Activated T-helper 1 cell treated with anti-CD3 and anti-CD28 coated beads, Interleukin-12 subunit alpha, Interleukin-12 subunit beta, Interleukin-2, Interleukin-4 antibody, amounts not matched to agents 30 ng/mL and 10 ng/mL and 1 ng/mL, durations not matched to agents 14 hours and 24 hours and 36 hours (primary cell): ENCODE measurements at places on chromosomes 11 and 22. TPM values are rescaled to one million over a fixed set of nuclear protein-coding genes. Genes with fewer than 3 reads are reported as not detected.
A peak's percentile ranks its signal among the peaks of the same experiment; 100 is the strongest.

Gene ZNF143
- total RNA-seq: 30.3 and 30.7 TPM in 2 replicates

DNA sequence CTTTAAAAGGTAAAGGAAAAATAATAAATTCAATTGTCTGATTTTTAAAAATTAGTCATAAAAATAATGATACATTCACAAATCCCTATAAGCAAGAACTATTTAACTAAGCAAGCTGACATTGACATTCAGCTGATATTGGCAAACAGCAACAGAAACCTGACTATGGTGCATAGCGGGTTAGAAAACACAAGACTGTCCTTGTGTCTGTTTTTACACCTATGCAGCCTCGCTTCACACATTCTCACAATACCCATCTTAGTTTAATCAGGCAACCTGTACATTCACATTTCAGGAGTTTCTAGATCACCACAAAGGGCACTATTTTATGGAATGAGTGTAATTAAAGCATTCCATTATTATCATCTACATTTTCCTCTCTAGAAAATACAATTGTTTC, 737.1 kb downstream of the KCNA4 start:
- H3K4me3 ChIP-seq: no peak overlapping the region
- no peak overlapping the region for H3K27ac ChIP-seq
- DNase-seq: no peak
- no peaks in the 10 kb centered on the region for H3K27me3 ChIP-seq

DNA sequence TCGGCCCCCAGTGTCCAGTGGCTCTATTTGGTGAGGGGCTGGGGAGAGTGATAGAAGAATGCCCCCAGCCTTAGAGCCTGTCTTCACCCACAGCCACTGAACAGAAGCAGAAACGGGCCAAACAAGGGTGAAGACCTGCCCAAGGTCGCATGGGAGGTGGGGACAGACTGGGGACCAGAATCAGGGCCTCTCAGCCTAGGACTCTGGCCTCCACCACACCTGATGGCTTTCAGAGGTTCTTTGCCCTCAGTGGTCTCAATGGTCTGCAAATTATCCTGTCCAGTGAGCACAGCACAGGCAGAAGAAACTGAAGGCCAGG, 4.5 kb upstream of the MYRF start:
- peaks cover 17% of the 10 kb centered on the region for H3K27me3 ChIP-seq
- H3K4me3 ChIP-seq: no peak overlapping the region
- no peaks in the 10 kb centered on the region for H3K4me1 ChIP-seq
- no peak overlapping the region for H3K27ac ChIP-seq
- no peaks in the 10 kb centered on the region for H3K36me3 ChIP-seq

GRCh38 chr11:6647836-6648235, 7.8 kb downstream of the DCHS1 start:
- no peaks in the 10 kb centered on the region for H3K27me3 ChIP-seq
- no peak for DNase-seq
- no peak overlapping the region for H3K4me3 ChIP-seq
- H3K4me1 ChIP-seq: no peaks in the 10 kb centered on the region
- H3K27ac ChIP-seq: no peak overlapping the region
- no peaks in the 10 kb centered on the region for H3K36me3 ChIP-seq

GRCh38 chr22:20107471-20107901, 8.4 kb upstream of the RANBP1 start:
- H3K27ac ChIP-seq: peak overlapping the region; percentile 73
- H3K27me3 ChIP-seq: no peaks in the 10 kb centered on the region
- peaks cover 41% of the 10 kb centered on the region for H3K4me1 ChIP-seq
- no peak overlapping the region for H3K4me3 ChIP-seq
